ENCODE measurements at places on chromosomes 12 and 14.

DNA sequence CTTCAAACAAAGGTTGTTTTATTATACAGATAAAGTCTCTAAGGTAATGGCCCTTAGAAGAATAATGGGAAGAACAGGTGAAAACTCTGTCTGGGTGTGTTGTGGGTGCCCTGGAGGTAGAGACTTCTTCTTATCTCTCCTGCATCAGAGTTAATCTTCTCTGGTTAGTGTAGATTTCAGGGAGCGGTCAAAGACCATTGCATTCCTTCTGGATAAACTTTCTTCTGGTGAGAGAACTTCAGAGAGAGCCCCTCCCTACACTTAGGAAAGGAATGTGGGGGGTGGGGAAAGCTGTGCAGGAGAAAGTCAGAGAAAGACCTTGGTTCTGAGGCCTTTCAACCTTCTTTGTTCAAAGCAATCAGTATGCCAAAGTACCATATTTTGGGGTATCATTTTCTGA is 658.5 kb downstream of the DIO2 start:
- no peaks in the 10 kb centered on the region for H3K36me3 ChIP-seq
- H3K27ac ChIP-seq, result no peak overlapping the region
- no peaks in the 10 kb centered on the region for H3K27me3 ChIP-seq
- H3K4me1 ChIP-seq, result no peaks in the 10 kb centered on the region
- no peak overlapping the region for H3K4me3 ChIP-seq

GRCh38 chr12:43057566-43057965 is 468.0 kb upstream of the PRICKLE1 start:
- no peaks in the 10 kb centered on the region for H3K27me3 ChIP-seq
- H3K4me1 ChIP-seq, result no peaks in the 10 kb centered on the region
- no peak overlapping the region for H3K4me3 ChIP-seq
- DNase-seq, result no peak
- H3K27ac ChIP-seq, result no peak overlapping the region

DNA sequence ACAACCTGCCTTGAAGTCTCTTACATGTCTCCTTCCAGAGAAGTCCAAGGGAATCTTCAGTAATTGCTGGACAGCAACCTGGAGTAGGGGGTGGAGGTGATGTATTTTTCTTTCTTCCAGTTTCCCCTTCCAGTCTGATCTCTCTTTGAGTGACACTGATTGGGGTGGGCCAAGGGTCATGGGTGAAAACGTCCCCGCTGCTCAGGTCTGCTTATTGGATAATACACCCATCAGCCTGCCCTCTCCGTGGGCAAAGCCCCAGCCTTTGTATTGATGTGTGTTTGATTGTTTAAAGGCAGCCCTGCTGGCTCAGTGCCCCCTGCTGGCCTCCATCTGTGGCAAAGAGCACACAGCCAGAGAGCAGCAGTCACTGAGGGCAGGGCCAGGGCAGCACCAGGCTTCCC is 35.7 kb upstream of the ATP2A2 start:
- H3K36me3 ChIP-seq, result no peaks in the 10 kb centered on the region
- peaks cover 4% of the 10 kb centered on the region for H3K27me3 ChIP-seq
- DNase-seq, result peak; percentile 58
- no peak overlapping the region for H3K4me3 ChIP-seq
- no peak overlapping the region for H3K27ac ChIP-seq

GRCh38 chr12:114670291-114670980 is 13.5 kb downstream of the TBX3 start:
- DNase-seq, result no peak
- no peaks in the 10 kb centered on the region for H3K36me3 ChIP-seq
- H3K4me1 ChIP-seq, result peaks cover 8% of the 10 kb centered on the region
- no peak overlapping the region for H3K4me3 ChIP-seq

DNA sequence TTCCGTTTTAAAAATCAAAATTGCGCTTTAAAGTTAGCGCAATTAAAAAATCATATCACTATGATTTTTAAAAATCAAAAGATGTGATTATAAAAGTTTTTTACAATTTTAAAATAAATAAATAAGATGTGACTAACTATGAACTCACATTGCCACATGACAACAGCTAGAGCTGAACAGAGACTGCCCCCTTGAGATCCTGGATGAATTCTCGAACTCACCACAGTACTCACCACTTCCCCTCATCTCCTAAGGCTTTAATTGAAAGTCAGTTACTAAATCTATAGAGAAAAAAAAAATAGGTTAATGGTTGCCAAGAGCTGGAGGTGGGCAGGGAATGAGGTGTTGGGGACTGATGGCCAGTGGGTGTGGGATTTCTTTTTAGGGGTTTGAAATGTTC is 384.2 kb downstream of the ZFP36L1 start:
- H3K4me3 ChIP-seq, result no peak overlapping the region
- DNase-seq, result no peak
- peaks cover 27% of the 10 kb centered on the region for H3K4me1 ChIP-seq
- H3K27ac ChIP-seq, result no peak overlapping the region
- no peaks in the 10 kb centered on the region for H3K36me3 ChIP-seq
- no peaks in the 10 kb centered on the region for H3K27me3 ChIP-seq
